ENCODE measurements at places on chromosomes 6 and 20.

GRCh38 chr6:33212857-33213165, 4.5 kb downstream of the RING1 start:
- no peak for DNase-seq

- no peak for DNase-seq
Observed at GRCh38 chr6:45677381-45678284, 299.9 kb upstream of the SUPT3H start.

DNA sequence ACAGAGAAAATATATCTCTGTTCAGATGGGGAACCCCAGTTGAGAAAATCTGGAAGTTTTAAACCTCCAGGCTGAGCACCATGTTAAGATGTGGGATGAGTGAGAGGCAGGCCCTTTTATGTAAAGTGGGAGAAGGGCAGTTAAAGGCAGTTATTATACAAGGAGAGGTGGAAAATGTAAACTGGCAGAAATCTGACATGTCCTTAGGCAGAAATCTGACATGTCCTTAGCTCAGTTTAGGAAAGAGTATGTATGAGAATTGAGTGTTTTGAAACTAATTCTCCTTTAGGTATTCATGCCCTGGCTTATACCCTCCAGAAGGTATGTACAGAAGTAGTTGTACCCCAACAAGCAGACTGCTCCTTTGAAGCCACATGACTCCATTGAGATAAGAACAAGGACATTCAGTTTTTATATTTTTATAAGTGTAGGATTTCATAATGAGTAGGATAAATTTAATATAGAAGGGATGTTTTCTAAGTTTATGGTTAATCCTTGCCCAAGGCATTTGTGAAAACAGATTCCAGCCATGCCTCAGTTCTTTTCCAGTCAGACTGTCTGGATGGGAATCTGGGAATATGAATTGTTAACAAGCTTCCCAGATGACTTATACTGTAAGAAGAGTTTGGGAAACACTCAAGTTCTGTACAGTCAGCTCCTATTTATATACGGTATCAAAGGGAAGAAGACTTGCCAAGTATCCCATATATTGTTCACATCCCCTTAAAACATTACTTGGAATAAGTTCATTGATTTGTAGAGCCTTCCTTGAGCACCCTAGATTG, 87.7 kb downstream of the SCAND1 start:
- DNase-seq, result no peak

- DNase-seq, result no peak
Observed at GRCh38 chr6:57162516-57162915, 9.6 kb upstream of the BAG2 start.

DNA sequence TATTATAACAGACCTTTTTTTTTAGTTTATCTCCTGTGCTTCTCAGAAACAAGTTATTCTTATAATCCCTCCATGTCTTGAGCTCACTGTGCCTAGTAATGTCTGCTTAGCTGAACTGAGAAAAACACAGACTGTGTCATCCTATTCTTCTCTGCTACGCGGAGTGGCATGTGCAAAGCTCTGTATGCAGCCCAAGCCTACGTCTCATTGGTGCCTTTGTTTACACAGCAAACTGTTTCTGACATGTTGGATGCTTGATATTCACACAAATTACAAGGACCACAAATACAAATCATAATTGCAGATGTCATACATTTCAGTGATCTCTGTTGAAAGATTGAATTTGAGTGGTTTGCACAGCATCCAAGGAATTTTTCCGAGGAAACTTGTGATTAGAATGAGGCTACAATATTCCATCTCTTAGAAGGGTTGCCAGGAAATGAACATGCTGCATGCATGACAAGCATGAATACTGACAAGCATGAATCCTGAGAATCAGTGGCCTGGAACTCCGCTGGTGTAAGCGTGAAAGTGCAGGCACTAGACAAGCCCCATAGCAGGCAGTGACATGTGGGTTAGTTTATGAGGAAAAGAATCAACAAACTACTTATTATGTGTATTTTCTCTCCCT, 128.4 kb upstream of the SGK1 start:
- no peak for DNase-seq

GRCh38 chr6:151493804-151494234, at the start of gene CCDC170:
Gene CCDC170, plus strand, starts transcription at chr6:151494017. Its CDS starts 112 bp downstream, at chr6:151494129.
- no peak for DNase-seq

DNA sequence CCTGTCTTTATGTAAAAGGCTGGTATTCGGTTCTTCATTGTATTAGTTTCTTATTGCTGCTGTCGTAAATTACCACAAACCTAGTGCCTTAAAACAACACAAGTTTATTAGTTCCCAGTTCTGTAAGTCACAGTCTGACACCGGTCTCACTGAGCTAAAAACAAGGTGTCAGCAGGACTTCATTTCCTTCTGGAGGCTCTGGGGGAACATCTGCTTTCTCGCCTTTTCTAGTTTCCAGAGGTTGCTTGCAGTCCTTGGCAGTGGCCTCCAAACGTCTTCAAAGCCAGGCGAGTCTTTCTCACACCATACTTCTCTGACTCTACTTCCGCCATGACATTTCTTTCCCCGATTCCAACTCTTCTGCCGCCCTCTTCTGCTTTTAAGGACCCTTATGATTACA, 43.0 kb upstream of the ZFAND3 start:
- DNase-seq, result no peak

DNA sequence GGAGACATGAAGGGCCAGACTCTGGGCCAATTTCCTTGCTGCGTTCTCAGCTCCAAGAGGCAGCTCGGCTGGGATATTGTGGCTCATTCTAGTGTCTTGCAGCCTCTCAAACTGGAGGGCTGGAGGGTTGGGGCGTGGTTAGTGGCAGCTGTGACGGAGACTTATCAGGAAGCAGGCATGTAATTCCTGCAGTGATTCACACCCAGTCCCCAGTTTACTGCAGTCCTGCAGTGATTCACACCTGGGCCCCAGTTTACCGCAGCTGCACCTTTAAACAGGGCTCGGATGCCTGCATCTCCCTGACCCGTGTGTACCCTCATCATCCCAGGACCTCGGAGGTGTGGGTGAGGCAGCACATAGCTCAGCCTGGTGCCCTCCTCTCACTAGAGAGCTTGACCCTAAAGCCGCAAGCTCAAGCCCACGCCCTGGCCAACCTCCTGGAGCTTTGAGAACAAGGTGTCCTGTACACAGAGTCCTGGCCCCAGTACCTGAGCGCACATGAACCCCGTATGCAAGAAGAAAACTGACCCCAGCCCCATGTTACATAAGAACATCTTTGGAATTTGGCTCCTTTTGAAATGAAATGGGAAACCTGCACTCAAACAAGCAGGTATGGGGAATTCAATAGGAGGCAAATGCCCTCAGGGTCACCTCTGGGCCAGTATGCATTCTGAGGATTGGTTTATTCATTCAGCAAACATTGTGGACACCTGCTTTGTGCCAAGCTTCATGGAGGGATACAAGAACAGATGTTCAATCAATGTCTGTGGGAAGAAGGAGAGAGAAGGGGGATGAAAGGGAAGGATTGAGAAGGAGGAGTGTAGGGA, 55.3 kb upstream of the FAM83D start:
- DNase-seq, result no peak

DNA sequence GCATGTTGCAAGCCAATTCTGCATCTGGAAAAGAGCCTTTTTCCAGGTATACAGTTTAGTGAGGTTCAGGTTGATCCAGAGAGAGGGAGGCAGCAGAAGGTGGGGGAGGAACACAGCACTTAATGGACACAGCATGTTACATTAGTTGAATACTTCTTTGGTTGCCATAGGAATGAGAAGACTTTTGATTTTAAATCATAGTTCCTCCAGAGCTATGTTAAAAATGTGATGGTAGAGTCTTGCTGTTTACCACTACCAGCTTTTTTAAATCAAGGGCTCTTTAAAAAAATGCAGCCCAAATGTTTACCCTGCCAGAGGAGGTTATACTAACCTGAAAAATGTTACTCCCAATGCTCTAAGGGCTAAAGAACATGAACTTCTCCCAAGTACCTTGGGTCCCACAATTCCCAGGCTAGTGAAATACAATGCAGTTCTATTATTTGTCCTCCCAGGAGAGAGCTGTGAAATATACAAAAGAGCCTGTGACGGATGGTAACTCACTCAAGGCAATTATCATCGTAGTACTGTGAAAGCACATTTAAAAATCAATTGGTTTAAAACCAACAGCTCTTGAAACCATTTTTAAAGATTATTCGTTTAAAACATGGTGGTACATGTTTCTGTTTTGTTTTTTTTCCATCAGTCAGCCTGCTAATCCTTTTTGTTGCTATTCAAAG, 6.9 kb upstream of the PHACTR1 start:
- DNase-seq, result no peak

- no peak for DNase-seq
Observed at GRCh38 chr20:1920252-1920651, 25.0 kb downstream of the SIRPA start.

GRCh38 chr6:167650730-167651317, 175.9 kb upstream of the AFDN start:
- DNase-seq, result no peak

DNA sequence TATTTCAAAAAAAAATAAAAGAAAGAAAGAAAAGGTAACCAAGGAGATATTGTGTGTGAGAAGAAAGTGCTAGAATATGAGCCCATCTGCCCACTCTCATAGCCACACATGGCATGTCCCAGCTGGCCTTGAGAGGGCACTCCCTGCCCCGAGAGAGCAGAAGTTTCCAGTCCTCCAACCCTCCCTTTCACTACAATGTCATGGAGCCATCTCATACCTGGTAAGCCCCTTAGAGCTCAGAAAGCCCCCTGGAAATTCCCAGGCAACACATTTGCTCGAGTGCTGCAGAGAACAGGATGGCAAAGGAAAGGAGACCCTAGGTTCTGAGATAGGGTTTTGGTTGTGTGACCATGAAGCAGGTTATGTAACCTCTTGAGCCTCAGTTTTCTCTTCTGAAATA, 75.8 kb upstream of the RIN2 start:
- no peak for DNase-seq
